Urothelium cell line (cell line): ENCODE measurements at places on chromosomes 12 and 14.

DNA sequence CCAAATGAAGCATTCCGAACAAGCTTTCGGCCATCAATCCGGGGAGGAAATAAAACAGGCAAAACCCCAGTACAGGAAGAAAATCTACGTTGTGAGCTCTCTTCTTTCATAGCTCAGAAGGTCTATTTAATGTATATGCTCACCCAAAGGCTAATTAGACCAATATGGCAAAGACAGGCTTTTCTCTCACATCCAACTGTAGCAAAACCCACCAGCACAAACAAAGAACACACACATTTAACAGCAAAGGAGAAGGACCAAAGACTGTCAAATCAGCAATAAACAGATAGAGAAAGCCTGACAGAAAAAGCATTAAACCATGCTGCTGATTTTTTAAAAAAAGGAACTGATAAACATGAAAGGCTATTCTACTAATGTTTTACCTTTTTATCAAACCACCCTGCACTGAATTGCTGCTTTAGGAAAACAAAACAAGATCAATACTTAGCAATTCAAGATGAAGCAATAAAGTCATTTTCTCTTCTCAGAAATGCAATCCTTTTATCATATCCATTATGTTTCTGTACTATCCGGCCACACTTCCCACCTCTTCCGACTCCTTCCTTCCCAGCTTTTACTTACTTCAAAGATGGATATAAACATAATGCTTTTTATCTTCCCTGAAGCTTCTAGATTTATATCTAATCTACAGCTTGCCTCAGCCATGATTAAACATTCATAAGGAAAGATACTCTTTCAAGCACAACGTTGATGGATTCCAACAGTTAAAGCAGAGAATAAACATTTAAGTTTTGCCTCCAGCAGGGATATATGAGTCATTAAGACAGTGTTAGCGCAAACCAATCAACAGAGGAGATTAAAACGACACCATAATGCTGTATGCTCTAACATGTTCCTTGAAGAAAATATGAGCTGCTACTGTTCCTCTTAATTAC, 74.6 kb upstream of the BBS10 start:
- DNase-seq = no peak

- DNase-seq = no peak
Observed at GRCh38 chr14:21572604-21573003, 7.3 kb downstream of the OR10G3 start.

DNA sequence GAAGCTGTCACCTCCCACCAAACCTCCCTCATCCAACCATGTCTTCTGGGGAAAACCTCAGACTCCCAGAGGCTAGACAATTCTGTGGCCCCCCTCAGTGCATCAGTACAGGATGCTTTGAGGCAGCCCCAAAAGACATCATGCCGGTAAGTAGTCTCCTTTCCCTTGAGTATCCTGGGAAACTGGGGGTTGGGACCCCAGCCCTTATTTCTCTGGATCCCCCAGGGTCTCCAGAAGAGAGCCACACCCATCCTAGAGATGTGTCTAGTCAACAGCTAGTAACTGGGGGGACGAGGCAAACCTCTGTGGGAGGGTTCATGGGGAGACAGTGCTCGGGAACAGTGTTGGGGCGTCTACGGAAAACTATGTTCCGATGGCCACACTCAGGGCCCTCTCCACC, 974.2 kb upstream of the TMEM132C start:
- no peak for DNase-seq

- no peak for DNase-seq
Observed at GRCh38 chr12:39958377-39958776, 147.5 kb downstream of the SLC2A13 start.

GRCh38 chr14:68283378-68284123, 464.0 kb downstream of the RAD51B start:
- no peak for DNase-seq

GRCh38 chr14:47102472-47102871, 450.9 kb upstream of the RPL10L start:
- no peak for DNase-seq

DNA sequence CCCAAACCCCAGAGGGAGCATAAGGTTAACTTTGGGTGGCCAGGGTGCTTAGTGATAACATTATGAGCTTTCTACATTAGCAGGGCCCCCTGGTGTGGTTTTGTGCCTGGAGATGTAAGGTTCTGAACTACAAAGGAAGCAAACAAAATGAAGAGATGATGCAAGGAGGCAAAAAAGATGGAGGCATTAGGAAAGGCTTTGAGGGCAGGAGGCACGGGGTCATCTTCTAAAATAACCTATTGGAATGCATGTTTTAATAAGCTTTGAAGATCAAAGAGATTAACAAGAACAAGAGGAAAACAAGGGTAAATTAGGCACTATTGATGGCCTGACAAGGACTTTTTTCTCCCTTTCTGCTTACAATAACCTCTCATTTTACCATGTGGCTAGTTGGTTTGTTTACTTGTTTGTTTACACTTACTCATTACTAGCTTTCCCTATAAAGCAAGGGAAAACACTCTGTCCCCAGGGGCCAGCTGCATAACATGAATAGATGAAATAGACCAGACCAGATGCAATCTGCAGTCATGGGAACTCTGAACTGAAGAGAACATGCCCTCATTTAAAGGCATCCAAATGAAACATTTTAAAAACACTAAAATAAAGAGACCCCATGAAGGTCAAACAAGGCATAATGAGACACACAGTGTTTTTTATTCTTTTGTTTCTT, 390.3 kb downstream of the DIO2 start:
- DNase-seq = no peak

GRCh38 chr12:57237932-57238853, 8.7 kb downstream of the SHMT2 start:
- no peak for DNase-seq

DNA sequence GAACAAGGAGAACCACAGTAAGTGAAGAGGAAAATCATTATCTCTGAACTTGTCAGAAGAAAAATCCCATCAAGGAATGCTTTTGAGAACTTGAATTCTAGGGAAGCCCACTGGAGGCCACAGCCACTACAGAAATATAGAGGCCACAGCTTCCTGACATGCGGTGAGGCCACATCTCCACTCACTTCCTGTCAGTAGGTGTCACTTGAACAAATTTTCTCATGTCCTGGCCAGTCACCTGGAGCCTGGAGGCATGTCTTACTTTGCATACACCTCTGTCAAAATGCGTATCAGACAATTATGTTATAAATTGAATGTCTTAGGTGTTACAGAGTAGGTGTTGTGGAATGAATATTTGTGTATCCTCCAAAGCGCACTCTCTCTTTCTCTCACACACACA, 370.3 kb downstream of the DAD1 start:
- no peak for DNase-seq

DNA sequence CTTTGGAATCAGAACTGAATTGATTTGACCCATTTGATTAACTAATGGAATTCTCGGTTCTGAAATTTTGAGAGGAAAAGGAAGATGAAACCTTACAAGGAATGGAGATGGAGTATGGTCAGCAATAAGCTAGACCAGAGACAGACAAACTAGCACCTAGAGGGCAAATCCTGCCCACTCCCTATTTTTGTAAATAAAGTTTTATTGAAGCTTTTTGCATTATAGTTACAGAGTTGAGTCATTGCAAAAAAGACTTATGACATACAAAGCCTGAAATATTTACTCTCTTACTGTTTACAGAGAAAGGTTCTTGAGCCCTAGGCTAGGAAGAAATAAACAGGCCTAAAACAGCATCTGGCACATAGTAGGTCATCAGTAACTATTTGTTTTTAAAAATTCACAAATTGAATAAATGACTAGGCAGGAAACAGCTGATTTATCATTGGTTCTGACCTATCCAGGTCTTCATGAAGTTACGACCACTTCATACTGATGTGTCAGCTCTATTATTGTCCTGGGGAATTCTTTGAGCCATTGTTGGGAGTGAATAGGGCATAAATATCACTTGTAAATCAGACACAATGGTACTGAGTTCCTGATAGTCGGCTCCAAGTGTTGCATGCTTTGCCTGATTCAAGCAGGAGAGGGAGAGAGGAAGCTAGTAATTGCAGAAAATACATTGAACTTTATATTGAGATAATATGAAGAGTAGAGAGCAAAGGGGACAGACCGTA, 14.6 kb upstream of the STAB2 start:
- no peak for DNase-seq

GRCh38 chr12:712172-712863, 40.1 kb upstream of the WNK1 start:
- DNase-seq = no peak

DNA sequence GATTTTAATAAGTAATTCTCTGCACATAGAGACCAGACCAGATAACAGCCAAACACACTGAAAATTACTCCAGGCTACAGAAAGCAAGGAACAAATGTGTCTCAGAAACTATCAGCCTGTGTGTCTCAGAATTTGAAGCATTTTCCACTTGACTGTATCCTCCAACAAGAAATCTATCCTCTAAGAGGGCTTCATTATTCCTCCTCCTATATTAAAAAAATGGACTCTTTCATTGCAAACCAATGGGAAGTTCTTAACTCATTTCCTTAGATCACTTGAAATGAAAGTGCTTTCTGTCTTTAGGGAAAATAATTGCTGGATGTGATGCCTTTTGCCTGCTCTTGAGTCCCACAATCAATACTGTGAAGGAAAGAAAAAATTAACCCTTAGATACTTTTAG, 2.3 kb downstream of the ST8SIA1 start:
- DNase-seq = no peak
